CD8-positive, alpha-beta memory T cell (primary cell): ENCODE measurements at places on chromosomes 2 and 18.

- no peak for DNase-seq
Measured at GRCh38 chr2:102055346-102055990, 63.7 kb downstream of the IL1R2 start.

DNA sequence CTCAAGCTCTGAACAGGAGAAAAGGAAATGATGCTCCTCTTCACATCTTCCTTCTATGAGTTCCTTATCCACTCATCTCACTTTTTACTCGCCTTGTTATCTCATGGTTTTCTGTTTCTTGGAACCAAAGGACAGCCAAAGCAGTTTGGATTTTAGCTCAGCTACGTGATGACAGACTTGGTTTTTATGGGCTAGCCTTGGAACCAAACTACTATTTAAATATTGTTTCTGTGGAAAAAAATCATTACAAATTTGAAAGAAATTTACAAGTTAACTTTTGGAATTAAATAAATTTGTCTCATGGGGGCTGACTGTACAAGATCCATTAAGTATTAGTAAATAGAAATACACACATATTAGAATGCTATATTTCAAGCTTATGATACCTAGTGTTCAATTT is 727.8 kb upstream of the FANCL start:
- no peak for DNase-seq

DNA sequence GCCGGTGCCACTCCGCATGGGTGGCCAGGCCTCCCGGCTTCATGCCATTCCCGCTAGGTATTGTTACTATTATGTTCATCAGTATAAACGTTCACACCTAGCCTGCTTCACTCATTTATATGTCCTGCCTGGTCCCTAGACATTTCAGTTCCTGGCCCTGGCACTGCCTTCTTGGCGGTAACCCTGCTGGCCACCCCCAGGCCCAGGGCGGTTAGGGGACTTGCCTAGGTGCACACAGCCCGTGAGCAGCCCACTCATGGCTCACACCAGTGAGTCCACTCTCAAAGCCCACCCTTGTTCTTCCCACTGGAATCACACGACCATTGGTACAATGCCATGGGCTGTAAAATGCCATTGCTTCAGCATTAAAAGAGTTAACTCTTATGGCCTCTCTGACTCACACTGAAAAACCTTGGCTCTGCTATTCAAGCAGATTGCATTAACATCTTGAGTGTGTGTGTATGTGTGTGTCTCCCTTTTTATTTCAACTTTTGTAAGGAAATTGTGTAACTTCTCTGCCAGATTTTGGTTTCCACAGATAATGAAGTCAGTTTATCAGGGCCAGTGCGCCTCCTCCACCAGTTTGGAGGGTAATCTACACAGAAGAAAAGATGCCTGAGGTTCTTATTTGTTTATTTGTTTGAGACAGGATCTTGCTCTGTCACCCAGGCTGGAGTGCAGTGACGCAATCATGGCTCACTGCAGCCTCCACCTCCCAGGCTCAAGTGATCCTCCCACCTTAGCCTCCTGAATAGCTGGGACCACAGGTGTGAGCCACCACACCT is 74.2 kb downstream of the RAB31 start:
- no peak for DNase-seq

DNA sequence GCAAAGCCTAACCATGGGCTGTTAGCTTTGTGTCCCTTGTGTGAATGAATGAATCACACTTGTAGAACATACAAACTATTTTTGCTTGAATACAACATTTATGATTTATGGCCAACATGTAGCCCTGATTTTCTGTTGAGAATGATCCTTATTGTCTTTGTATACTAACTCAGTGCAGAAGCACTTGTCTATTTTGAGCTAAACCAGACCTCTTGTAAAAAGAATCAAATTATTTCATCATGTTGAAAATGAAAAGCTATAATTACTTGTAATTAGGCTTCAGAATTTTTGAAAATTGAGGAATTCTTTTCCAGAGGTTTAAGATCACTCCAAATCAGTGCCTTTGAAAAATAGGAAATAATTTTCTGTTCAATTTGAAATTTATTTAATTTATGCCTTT is 85.9 kb downstream of the ZNF407 start:
- DNase-seq: no peak

DNA sequence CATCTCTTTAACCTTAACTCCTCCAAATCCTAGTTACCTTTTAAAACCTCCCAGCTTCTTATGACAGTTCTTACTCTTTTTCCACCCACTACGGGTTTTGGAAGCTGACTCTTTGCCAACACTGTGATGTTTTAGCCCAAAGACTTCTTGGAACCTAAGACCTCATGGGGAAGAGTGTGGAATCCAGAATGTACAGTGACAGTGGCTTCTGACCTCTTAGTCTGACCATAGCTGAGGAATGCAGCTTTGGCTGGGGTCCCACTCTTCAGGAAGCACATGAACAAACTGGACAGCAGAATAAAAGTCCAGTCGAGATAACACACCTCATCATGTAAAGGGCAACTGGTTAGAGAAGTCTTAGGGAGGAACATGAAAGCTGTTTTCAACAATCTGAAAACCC is 161.1 kb upstream of the PKDCC start:
- DNase-seq: no peak

- no peak for DNase-seq
Measured at GRCh38 chr2:20939931-20940795, 103.7 kb downstream of the APOB start.

- no peak for DNase-seq
Measured at GRCh38 chr18:38900445-38900844, 1334.8 kb upstream of the CELF4 start.

DNA sequence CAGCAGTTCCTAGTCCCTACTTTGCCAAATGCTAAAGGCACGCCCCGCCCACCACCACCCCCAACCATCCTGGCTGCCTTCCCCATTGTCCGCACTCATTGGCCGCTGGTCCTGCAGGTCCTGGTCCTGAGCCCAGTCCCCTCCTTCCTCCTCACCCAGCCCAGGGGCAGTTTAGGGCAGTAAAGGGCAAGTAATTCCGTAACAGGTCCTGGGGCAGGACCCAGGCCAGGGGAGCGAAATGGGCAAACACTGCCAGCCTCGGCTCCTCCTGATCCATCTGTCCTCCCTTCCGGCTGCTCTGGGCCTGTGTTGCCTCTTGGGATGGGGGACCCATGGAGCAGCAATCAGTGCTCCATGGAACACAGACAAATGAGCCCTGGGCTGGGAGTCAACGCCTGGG is 6.1 kb downstream of the ADCY3 start:
- no peak for DNase-seq

GRCh38 chr2:182638667-182639066 is 77.4 kb upstream of the DNAJC10 start:
- DNase-seq: no peak

DNA sequence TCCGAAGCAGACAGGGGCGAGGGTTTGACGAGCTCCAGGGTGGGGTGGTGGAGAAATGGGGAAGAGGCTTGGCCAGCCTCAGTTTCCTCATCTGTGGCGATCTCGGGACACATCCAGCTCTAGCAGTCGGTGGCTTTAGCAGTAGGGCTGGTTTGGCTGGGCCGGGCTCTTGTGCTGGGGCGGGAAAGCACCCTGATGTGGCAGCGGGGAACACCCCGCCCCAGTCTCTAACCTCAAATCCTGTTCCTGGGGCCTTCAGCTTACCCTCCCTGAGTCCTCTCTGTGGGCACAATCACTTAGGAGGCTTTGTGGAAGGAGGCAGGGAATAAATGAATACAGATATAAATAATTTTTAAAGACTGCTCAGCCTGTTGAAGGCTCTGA is 26.5 kb upstream of the MCFD2 start:
- peak; percentile 71 for DNase-seq
